ENCODE measurements at places on chromosomes 16 and 17.
A peak's percentile ranks its signal among the peaks of the same experiment; 100 is the strongest.

GRCh38 chr16:78227855-78228254 lies 128.4 kb downstream of the WWOX start:
- DNase-seq: peak; percentile 3

- DNase-seq: no peak
These were observed 280.8 kb downstream of the SEC14L1 start for GRCh38 chr17:77421630-77421972.

- no peak for DNase-seq
These were observed 135.4 kb upstream of the SOX9 start for GRCh38 chr17:71985111-71986039.

- no peak for DNase-seq
These were observed 92.7 kb downstream of the TMEM100 start for GRCh38 chr17:55629995-55630394.

GRCh38 chr16:77289331-77289809 lies 90.2 kb downstream of the SYCE1L start:
- DNase-seq: no peak

GRCh38 chr16:86408685-86409084 lies 101.6 kb upstream of the FOXF1 start:
- DNase-seq: no peak

DNA sequence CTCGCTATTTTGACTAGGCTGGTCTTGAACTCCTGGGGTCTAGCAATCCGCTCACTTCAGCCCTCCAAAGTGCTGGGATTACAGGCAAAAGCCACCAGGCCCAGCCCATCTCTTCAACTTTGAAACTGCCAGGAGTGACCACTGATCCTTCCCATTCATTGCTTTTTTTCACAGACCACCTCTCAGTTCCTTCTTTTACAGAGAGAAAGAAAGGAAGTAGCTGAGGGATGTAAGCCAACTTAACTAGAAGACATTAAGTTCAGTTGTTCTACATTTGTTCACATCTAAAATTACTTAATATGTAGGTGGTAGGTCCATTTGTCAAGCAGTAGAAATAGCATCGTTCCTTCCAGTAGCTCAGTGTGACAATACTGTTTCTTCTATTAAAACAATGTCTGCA lies 219.8 kb downstream of the STX8 start:
- DNase-seq: no peak

GRCh38 chr16:164827-165538 lies 795 bp upstream of the HBM start:
- DNase-seq: no peak
